ENCODE measurements at places on chromosomes 3 and 15.

DNA sequence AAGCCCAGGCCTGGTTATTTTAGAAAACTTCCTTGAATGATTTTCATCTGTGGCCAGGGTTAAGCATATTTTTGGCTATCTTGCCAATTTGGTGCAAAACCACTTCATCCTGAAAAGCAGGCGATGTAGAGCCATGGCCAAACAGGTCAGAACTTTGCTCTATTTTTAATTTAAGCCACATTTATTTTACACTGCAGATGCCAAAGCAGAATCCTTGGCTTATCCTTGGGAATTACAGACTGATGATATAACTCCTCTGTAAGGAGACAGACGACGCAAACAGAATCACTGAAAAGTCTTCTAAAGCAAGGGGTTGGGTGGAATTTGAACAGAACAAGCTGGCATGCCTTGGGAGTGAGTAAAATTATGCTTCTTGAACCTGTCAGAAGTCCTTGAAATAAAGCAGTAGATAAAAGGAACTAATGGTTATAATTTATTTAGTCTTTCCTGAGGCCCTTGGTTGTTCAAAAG lies 121.9 kb downstream of the CHST2 start:
- DNase-seq, result no peak

DNA sequence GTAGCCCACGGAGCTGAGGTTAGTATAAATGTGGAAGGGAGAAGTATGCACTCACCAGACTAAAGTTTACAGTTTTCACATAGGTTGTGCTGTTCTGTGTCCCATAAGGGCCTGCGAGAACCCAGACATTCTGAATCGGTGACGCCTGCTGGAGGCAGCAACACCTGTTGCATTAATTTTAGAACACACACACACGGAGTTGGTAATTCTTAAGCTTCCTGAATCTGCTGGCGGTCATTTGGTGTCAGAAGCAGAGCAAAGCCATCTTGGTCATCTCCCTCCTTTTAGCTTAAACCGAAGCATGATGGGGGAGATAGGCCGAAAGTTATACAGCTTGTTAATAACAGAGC lies 41.1 kb upstream of the AP3B2 start:
- DNase-seq, result no peak

DNA sequence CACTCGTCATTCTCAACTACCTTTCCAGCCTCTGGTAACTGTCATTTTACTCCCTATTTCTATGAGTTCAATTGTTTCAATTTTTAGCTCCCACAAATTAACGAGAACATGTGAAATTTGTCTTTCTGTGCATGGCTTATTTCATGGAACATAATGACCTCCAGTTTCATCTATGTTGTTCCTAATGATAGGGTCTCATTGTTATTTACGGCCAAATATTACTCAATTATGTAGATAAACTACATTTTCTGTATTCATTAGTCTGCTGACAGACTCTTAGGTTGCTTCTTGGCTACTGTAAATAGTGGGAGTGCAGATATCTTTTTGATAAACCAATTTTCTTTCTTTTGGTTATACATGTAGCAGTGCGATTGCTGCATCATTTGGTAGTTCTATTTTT lies 374.9 kb upstream of the ROBO1 start:
- DNase-seq, result no peak

- no peak for DNase-seq
Observed at GRCh38 chr15:97683831-97684230, 276.7 kb upstream of the ARRDC4 start.

DNA sequence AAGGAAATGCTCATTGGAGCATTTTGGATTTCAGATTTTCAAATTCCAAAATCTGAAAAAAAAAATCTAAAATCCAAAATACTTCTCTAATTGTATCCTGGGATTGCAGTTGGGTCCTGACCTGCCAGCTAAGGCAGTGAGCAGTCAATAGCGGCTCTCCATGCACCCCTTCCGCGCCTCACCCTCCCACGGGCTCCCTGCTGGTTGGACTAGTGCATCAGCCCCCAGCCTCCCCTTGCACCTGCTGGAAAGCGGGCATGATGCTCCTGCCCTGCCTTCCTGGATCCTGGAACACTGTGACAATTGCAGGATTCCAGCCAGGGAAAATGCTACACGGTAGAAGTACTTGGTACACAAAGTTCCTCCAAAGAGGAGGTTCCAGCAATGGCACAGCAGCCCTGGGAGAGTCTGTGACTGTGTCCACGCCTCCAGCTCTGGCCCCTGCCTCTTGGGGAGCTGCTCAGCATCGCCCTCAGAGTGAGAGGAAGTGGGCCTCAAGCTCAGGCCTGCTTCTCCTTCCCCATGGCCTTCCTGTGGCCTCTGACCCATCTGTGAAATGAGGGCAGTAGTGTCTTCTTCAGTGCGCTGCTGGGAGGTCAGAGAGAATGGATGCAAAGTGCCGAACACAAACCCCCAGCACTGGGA lies 39.5 kb upstream of the CHRNB4 start:
- DNase-seq, result no peak

GRCh38 chr3:68056556-68056955 lies 402.1 kb upstream of the SUCLG2 start:
- DNase-seq, result no peak

GRCh38 chr3:192514081-192514753 lies 213.1 kb downstream of the FGF12 start:
- no peak for DNase-seq

GRCh38 chr3:20552605-20553275 lies 366.7 kb upstream of the SGO1 start:
- no peak for DNase-seq

GRCh38 chr3:128149650-128150049 lies 3.6 kb upstream of the EEFSEC start:
- DNase-seq, result no peak

DNA sequence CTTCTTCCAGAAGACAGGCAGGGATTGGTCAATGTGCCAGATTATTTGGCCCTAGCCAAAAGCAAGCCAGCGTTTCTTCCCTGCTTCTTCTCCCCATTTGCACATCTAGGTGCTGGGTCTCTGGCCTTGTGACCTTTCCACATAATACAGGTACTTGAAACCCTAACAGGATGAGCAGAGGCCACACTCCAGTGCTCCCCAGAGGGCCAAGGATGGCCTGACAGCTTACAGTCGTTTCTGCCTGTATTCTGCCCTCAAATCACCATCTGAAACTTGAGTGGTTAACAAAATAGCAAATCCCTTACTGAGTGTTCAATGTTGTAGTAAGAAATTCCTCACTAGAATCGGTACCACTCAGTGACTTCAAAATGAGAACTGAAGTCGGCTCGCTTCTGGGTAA lies 29.1 kb downstream of the MKRN2 start:
- no peak for DNase-seq

Measured in LNCaP clone FGC (cell line).